ENCODE measurements at places on chromosomes 12 and 14.
A peak's percentile ranks its signal among the peaks of the same experiment; 100 is the strongest.

GRCh38 chr14:68675233-68675577 is 117.7 kb downstream of the ZFP36L1 start:
- DNase-seq: peak; percentile 55

GRCh38 chr12:14959463-14959862 is 1.9 kb downstream of the ARHGDIB start:
- DNase-seq: no peak

- no peak for DNase-seq
Measured at GRCh38 chr12:62787023-62787422, 147.9 kb downstream of the PPM1H start.

GRCh38 chr12:92085040-92085735 is 60.5 kb downstream of the BTG1 start:
- DNase-seq: no peak

- DNase-seq: peak; percentile 75
Measured at GRCh38 chr14:72679141-72679535, 214.8 kb downstream of the DPF3 start.

DNA sequence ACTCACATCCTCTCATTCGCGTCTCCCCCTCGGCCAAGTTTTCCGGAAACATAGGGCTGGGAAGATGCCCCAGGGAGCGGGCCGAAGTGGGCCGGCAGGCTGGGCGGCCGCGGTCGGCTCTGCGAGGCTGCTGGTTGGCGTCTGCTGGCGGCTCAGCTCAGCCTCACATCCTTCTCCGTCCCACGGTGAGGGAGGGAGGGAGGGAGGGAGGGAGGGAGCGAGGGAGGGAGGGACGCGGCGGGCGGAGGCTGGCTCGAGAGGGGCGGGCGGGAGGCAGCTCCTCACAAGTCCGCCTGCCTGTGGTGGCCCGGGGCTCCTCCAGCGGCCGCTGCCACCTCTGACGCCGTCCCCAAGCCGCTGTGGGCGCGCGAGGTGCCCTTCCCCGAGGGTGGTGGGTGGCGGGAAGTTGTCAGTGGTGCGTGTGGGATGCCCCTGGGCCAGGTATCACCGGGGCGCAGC is 93.8 kb downstream of the RFLNA start:
- DNase-seq: peak; percentile 87

GRCh38 chr12:105222284-105222655 is 13.7 kb downstream of the APPL2 start:
- DNase-seq: no peak

DNA sequence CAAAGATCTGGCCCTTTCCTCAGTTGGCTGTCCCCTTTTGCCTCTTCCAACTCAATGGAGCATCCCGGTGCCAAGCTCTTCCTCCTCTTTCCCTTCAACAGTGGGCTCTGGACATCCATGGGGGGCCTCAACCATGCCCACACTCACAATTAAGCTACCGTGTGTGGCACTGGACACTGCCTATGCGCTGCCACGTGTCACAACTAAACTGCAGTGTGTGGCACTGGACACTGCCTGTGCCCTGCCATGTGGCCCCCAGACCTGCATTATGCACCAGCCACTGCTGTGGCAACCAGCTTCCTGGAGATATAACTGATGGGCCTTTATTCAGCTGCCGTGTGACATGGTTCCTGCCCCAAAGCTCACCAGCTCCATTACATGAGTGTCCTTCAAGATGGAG is 179.1 kb downstream of the KCNA5 start:
- DNase-seq: no peak

- no peak for DNase-seq
Measured at GRCh38 chr14:44742202-44742601, 219.5 kb downstream of the KLHL28 start.

DNA sequence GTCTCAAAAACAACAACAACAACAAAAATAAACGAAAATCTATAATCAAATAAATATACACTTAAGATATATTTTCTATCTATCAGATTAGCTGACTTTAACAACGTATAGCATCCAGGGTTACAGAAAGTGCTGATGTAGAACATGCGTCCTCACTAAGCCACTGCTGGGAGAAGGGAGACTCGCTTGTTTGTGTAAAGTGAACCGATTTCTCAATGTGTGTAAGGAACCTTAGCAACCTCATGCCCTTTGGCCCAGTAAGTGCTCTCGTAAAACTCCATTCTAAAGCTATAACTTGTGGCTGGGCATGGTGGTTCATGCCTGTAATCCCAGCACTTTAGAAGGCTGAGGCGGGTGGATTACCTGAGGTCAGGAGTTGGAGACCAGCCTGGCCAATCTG is 23.8 kb downstream of the NFKBIA start:
- no peak for DNase-seq

- DNase-seq: no peak
Measured at GRCh38 chr12:106740818-106741217, 33.7 kb upstream of the RIC8B start.

- no peak for DNase-seq
Measured at GRCh38 chr14:97695456-97695981, 898.3 kb downstream of the VRK1 start.

DNA sequence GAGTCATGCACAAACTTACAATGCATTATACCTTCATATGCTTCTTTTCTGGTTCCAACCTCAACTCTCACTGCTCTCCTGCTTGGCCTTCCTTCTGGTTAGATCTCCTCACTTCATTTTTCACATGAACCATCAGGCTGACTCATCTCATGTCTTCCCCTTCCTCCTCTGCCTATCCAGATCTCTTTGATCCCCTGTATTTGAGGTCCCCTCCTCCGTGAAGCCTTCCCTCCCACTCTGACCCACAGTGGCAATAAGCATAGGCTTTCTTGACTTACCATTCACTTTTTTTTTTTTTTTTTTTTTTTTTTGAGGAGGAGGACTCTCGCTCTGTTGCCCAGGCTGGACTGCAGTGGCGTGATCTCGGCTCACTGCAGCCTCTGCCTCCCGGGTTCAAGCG is 14.7 kb upstream of the ASIC1 start:
- DNase-seq: no peak

DNA sequence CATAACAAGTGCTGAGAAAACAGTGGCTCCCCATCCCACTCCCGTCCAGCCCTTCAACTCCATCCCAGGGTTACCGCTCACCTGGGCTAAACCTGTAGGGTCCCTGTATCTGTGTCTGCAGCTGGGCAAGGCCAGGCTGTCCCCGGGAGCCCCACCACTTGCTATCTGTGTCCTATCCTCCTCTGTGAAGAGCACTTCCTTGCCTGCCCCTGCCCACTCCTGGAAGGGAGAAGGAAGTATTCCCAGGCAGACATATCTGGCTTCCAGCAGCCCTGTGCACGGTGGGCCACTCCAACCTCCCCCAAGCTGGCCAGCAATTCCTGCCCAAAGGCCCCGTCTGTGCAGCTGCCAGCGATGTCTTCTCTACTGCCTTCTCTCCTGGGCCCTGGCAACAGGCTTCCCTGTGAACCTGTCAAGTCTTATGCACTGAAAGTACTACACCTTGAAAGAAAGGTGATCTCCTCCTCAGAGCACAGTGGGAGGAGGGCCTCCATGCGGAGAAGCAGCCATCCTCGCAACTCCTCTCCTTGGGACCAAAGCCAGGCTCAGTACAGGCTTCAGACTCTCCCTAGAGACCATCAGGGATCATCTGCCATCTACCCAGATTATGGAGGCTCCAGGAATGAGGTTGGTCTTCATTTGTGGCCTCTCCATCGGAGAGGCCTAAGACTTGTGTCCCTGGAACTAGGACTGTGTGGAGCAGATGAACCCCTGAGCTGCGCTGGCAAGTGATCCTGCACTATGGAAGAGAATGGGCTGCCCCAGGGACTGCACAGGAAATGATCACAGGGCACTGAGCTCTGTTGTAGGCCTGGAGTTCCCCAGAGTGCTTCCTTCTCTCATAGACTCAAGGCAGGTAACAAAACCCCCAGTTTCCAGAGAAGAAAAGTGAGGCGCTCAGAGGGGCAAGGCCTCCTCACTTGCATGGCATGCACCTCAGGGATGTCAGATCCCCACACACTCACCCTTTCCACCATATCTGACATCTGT is 663.6 kb downstream of the BCL11B start:
- no peak for DNase-seq

GRCh38 chr12:38142974-38143373 is 173.6 kb upstream of the ALG10B start:
- DNase-seq: no peak

GRCh38 chr14:61533513-61534255 is 161.6 kb upstream of the HIF1A start:
- peak; percentile 25 for DNase-seq

DNA sequence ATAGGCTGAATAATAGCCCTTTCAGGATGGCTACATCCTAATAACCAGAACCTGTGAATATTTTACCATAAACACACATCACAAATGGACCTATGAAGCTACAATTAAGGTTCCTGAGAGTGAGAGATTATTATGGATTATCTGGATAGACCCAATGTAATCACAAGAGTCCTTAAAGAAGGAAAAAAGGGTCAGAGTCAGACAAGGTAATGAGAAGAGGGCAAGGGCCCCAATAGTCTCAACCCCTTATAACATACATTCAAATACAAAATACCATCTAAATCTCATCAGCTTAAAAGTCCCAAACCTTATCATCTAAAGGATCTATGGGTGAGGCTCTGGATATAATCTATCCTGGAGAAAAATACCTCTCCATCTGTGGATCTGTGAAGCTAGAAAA is 64.7 kb downstream of the GARIN6 start:
- no peak for DNase-seq

GRCh38 chr12:79920421-79921238 is 14.3 kb downstream of the PPP1R12A start:
- no peak for DNase-seq

DNA sequence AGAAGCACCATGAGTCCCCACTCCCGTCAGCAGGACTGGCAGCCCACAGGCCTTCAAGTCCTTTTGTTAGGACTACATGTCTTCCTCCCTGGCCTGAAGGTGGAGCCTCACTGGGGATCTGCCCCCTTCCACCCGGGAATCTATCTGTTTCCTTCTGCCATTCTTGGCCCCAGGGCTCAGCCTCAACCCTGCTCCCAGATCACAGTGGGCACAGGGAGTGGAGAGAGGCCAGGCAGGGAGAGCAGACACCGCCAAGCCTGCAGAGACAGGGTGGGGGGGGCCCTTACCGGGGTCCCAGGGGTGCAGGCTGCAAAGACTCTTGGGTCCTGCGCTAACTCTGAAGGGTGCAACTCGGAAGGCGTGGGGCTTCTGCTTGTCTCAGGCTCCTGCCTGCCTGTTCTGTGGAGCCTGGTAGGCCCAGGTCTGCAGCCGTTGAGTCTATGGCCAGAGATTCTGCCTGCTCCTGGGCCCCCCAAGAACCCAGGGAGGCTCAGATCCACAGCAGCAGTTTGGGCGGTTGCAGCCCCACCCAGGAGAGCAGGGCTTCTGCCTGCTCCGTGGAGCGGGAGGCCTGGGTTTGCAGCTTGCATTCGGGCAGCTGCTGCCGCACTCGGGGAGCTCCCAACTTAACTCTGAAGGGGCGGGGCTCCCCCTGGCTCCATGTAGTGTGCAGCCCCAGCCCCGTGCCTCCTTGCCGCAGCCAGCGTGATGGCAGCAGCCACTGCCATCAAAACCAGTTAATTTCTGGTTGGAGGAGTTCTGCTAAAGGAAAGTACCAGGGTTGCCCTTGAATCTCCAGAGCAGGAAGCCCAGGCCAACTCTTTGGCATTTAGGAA is 21.7 kb upstream of the PLBD1 start:
- no peak for DNase-seq

DNA sequence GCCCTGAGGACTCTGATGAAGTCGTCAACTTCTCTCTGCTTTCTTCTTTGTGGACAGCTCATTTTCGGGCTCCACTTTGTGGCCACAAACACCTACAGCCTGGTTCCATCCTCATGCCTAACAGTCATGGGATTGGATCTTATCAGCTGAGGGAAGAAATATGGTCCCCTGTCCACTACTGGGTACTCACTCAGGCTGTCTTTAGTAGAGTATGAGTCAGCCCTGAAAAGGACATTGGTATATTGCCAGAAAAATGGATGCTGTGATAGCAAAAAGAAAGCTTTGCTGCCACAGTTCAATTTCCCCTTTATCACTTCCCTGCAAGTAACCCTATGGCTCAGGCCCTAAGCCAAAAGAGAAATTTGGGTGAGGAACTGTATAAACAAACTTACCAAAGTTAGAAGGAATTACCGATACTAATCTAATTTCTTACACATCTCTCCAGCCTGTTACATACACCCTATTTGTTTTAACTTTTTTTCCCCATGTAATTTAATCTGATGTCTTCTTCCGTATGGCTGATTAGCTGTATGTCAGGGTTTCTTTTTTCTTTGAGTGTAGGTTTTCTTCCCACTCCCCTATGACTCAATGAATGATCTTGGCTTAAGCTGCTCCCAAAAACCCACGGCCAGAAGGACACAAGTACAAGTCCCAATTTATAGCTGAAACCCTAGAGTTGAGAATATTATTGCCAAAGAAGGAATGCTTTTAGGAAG is 29.1 kb downstream of the MTHFD1 start:
- DNase-seq: no peak

GRCh38 chr12:26704214-26704613 is 128.8 kb downstream of the ITPR2 start:
- peak; percentile 71 for DNase-seq

DNA sequence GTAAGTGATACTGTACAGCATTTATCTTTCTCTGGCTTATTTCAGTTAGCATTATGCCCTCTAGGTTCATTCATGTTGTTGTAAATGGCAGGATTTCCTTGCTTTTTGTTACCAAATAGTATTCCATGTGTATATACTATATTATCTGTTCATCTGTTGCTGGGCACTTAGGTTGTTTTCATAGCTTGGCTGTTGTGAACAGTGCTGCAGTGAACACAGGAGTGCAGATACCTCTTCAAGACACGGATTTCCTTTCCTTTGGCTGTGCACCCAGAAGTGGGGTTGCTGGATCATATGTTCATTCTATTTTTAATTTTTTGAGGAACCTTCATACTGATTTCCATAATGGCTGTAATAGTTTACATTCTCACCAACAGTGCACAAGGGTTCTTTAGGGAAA is 21.5 kb downstream of the EP400 start:
- DNase-seq: peak; percentile 40

DNA sequence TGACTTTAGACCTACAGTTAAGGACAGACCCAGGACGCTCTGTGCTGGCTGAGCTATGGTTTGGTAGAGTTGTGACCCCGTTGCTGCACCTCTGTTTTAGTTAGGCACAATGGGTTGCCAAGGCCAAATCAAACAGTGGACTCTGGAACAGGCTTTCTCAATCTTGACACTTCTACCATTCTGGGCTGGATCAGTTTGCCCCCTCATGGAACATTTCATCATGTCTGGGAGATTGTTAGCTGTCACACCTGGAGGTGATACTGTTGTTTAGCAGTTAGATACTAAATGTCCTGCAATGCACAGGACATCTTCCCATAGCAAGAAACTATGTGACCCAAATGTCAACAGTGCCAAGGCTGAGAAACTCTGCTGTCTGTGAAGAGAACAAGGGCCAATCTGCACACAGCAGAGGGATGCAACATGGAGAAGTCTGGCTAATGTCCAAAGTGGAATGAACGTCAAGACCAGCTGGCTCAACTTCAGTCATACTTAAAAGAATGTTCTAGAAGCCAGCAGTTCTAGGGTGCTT is 65.6 kb upstream of the DICER1 start:
- no peak for DNase-seq

GRCh38 chr14:57657487-57657886 is 163.8 kb upstream of the CCDC198 start:
- no peak for DNase-seq

Measured in endothelial cell of umbilical vein (primary cell).